ENCODE measurements at places on chromosomes 6 and 20. TPM values are rescaled to one million over a fixed set of nuclear protein-coding genes. Genes with fewer than 3 reads are reported as not detected.

GRCh38 chr20:44841955-44842354 lies 31.6 kb upstream of the RIMS4 start:
- no peak overlapping the region for H3K27ac ChIP-seq
- no peaks in the 10 kb centered on the region for H3K4me1 ChIP-seq
- DNase-seq: no peak

DNA sequence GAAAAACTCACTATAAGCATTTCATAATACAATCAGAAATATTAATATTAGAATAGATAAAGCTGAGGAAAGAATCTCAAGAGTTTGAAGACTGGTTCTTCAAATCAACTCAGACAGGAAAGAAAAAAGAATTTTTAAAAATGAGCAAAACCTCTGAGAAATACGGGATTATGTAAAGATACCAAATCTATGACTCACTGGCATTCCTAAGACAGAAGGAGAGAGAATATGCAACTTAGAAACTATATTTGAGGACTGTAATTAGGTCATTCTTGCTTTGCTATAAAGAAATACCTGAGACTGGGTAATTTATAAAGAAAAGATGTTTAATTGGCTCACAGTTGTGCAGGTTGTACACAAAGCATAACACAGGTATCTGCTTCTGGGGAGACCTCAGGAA lies 665.1 kb downstream of the RNF144B start:
- no peaks in the 10 kb centered on the region for H3K36me3 ChIP-seq
- no peak overlapping the region for H3K4me3 ChIP-seq
- H3K27ac ChIP-seq: no peak overlapping the region
- no peaks in the 10 kb centered on the region for H3K4me1 ChIP-seq
- H3K27me3 ChIP-seq: no peaks in the 10 kb centered on the region

PRKN gene
- total RNA-seq: 5.2 TPM

TTPAL gene
- total RNA-seq: 9.9 TPM

Measured in CD4-positive, alpha-beta T cell (primary cell).